Vagina (tissue), 2 donors: ENCODE measurements at places on chromosomes 7 and 10. TPM values are rescaled to one million over a fixed set of nuclear protein-coding genes. Genes with fewer than 3 reads are reported as not detected.

Gene ZPBP
- not detected for total RNA-seq

Gene YAE1
- 5.6 TPM for total RNA-seq

Gene RP9
- total RNA-seq = 10.3 TPM

Gene CPXM2
- total RNA-seq = 18.9 TPM

Gene TFEC
- total RNA-seq = 4.7 TPM

Gene HOXA1
- total RNA-seq = 0.74 TPM

Gene CDNF
- total RNA-seq = 7.4 TPM

Gene TFAM
- 13.3 TPM for total RNA-seq

Gene PRKG1
- total RNA-seq = 17.9 TPM

Gene TBL2
- total RNA-seq = 29.0 TPM

Gene GHRHR
- not detected for total RNA-seq

Gene NUTM2A
- total RNA-seq = 0.98 TPM

Gene NPC1L1
- 0.49 TPM for total RNA-seq

Gene SPDYE6
- total RNA-seq = not detected
